Mesothelial cell of epicardium (in vitro differentiated cells): ENCODE measurements at places on chromosomes 2 and 18.

GRCh38 chr18:25233528-25234321 is 118.2 kb downstream of the ZNF521 start:
- peak overlapping the region; percentile 17 for H3K4me3 ChIP-seq
- H3K36me3 ChIP-seq = no peaks in the 10 kb centered on the region
- no peak overlapping the region for H3K27ac ChIP-seq
- DNase-seq = no peak
- H3K4me1 ChIP-seq = peaks cover 14% of the 10 kb centered on the region

DNA sequence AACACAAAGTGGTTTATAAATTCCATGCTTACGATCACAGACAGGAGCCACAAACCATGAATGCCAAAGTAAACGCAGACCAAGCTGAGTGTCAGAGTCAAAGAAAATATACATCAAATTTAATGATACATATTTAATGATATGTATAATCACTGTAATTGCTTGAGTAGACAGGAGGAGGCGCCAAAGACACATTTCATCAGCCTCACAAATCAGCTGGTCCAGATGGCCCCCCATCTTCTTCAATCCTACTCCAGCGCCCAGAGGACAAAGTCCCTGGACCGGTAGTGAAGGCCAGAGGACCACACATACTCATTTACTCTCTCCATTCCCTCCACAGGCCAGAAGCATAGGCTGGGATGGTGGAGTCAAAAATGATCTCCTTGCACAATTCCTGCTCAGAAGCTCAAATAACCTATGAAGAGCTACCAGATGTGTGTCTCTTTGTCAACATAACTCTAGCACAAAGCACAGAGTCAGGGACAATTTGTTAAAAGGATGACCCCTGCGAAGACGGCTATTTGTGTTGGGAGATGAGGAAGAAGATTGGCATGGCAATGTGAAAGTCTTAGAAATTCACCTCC is 149.3 kb upstream of the PGAP1 start:
- H3K4me1 ChIP-seq = peaks cover 12% of the 10 kb centered on the region
- no peak overlapping the region for H3K4me3 ChIP-seq
- H3K36me3 ChIP-seq = peaks cover 2% of the 10 kb centered on the region
- H3K27ac ChIP-seq = no peak overlapping the region
- no peak for DNase-seq
- H3K27me3 ChIP-seq = peaks cover 3% of the 10 kb centered on the region

- H3K36me3 ChIP-seq = peaks cover 5% of the 10 kb centered on the region
- no peak overlapping the region for H3K4me3 ChIP-seq
- no peak overlapping the region for H3K27ac ChIP-seq
- H3K4me1 ChIP-seq = peaks cover 3% of the 10 kb centered on the region
- H3K27me3 ChIP-seq = no peaks in the 10 kb centered on the region
- no peak for DNase-seq
Measured at GRCh38 chr2:135547311-135547710, 16.0 kb downstream of the R3HDM1 start.

DNA sequence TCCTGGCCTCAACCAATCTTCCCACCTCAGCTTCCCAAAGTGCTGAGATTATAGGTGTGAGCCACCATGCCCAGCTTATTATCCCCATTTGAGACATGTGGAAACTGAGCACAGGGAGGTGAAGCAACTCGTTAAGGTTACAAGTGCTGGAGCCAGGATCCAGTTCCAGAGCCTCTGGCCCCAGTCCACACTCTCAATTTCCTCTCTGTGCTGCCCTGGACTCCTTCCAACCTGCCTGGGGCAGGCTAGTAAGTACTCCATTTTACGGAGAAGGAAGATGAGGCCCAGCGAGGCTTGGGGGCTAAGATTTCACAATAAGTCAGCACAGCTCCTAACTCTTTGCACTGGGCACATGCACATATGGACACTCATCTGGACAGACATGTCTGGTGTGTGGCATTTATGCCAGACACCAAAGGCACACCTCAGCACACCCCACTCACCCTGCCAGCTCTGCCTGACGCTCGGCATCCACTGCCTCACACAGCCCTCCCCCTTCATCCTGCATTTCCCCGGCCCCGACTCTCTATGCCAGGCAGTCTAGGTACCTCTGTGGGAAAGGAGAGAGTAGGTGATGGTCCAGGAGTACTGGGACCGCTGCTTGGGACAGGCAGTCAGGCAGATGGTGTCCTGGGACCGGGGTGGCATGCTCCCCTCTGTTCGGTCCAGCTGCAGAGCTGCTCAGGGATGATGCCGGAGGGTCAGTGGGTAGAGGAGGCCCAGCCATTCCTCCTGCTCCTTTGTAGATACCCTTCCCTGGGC is 20.5 kb downstream of the CFAP65 start:
- H3K27ac ChIP-seq = no peak overlapping the region
- no peak for DNase-seq
- no peaks in the 10 kb centered on the region for H3K4me1 ChIP-seq
- no peaks in the 10 kb centered on the region for H3K36me3 ChIP-seq
- no peak overlapping the region for H3K4me3 ChIP-seq

GRCh38 chr18:31723639-31723989 is 37.1 kb downstream of the SLC25A52 start:
- no peak for DNase-seq
- H3K27ac ChIP-seq = no peak overlapping the region
- H3K4me3 ChIP-seq = no peak overlapping the region
- H3K27me3 ChIP-seq = no peaks in the 10 kb centered on the region
- H3K4me1 ChIP-seq = peaks cover 31% of the 10 kb centered on the region

DNA sequence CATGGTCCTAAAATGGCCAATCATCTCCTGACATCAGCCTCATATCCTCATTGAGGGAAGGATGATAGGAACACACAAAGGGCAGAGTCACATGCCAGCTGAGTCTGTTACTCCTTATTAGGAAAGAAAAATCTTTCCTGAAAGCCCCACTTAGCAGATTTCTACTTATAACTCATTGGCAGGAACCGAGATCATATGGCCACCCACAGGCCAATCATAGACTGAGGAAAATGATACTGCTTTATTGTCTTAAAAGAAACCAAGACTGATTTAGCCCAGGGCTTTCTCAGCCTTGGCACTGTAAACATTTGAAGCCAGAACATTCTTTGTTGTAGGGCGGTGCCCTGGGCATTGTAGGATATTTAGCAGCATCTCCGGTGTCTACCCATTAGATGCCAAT is 18.7 kb downstream of the GKN2 start:
- H3K4me3 ChIP-seq = no peak overlapping the region
- H3K27me3 ChIP-seq = peaks cover 13% of the 10 kb centered on the region
- no peak for DNase-seq
- H3K36me3 ChIP-seq = no peaks in the 10 kb centered on the region

DNA sequence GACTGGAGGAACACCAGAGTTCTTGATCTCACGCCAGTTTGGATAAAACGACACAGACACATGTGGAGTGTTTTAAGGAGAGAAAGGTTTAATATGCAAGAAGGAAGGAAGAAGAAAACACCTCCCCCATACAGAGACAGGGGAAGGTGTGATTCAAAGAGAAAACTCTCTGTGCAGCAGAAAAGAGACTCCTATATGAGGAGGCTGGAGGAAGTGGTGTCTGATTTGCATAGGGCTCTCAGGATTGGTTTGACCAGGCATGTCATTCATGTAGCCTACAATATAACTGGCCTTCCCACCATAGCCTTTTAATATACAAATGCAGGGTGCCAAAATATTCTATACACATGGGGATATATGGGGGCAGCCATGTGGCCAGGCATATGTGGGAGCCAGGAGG is 1386.5 kb downstream of the RPIA start:
- H3K4me3 ChIP-seq = no peak overlapping the region
- no peaks in the 10 kb centered on the region for H3K36me3 ChIP-seq
- no peaks in the 10 kb centered on the region for H3K27me3 ChIP-seq
- DNase-seq = no peak
- no peaks in the 10 kb centered on the region for H3K4me1 ChIP-seq

- H3K4me3 ChIP-seq = no peak overlapping the region
- no peaks in the 10 kb centered on the region for H3K36me3 ChIP-seq
- no peak overlapping the region for H3K27ac ChIP-seq
- peaks cover 6% of the 10 kb centered on the region for H3K27me3 ChIP-seq
- no peak for DNase-seq
Measured at GRCh38 chr2:85672456-85672855, 4.5 kb upstream of the SFTPB start.

DNA sequence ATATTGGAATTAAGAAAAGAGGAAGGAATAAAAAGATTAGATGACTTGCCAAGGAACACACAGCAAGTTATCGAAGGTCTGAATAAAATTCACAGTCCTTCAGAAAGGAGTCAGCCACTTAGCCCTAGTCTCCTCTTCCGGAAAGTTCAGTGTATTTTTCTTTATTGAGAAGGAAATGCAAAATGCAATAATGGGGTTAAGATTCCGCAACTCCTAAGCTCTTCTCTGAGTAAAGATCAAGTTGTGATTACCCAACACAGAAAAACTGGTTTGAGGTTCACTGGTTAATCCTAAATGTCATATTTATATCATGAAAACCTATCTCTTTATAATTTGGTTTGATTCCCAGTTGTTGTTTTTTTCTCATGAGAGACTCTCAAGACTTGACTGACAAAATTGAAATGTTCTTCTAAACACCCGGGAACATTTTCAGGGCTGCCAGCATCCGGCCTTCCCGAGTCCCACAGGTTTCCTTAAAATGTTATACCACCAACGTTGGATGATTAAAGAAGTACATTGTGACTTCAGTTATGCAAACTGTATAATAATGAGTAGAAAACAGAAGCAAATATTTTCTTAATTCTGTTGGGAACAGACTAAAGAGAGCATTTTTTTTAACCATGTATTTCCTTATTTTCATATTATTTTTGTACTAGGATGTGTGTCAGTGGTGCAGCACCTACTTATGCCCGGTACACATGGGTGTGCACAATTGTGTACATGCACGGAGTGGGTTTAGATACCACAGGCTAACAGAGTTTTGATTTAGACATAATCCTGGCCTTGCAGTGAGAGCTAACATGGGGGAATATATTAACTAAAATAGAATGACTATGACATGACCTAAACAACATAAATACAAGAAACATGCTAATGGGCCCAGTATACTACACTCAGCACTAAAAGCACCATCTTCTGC is 100.2 kb downstream of the STK39 start:
- H3K4me3 ChIP-seq = no peak overlapping the region
- H3K4me1 ChIP-seq = peaks cover 8% of the 10 kb centered on the region
- no peak overlapping the region for H3K27ac ChIP-seq
- DNase-seq = no peak

DNA sequence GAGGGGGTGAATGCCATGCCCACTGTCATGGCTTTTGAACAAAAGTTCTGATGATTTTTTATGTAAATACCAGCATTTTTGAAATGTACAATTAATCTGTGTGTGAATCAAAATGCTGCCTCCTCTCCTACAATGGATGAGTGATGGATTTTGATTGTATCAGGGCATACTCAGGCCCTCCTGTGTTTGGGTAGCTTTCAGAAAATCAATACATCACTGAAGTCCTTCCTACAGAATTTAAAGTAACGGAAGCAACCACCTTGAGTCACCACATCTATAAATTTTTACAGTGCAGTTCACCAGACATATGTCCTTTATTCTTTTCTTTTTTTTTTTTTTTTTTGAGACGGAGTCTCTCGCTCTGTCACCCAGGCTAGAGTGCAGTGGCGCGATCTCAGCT is 867.3 kb downstream of the EPHA4 start:
- H3K27ac ChIP-seq = no peak overlapping the region
- H3K27me3 ChIP-seq = no peaks in the 10 kb centered on the region
- H3K36me3 ChIP-seq = peaks cover 6% of the 10 kb centered on the region
- no peak for DNase-seq
- H3K4me1 ChIP-seq = peaks cover 18% of the 10 kb centered on the region
- no peak overlapping the region for H3K4me3 ChIP-seq

- no peaks in the 10 kb centered on the region for H3K4me1 ChIP-seq
- H3K4me3 ChIP-seq = no peak overlapping the region
- no peaks in the 10 kb centered on the region for H3K27me3 ChIP-seq
- DNase-seq = no peak
Measured at GRCh38 chr2:46056541-46056940, 240.7 kb upstream of the EPAS1 start.

DNA sequence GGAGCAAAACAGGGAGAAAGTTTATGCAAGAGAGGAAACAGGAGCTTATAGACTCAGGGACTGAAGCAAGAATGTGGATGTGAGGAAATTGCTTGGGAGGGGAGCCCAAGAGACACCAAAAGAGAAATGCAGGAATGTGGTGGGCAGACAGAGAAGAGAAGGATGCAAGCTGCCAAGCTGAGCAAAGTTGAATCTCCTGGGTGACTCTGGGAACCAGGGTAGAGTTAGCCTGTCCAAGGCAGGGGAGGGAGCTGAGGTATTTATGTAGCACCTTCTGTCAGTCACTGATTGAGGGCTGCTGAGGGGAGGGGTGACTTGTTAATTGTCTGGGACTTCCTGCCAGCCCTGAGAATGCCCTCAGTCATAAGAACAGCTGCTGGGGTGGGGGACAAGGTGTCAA is 464.3 kb downstream of the NBAS start:
- H3K27ac ChIP-seq = no peak overlapping the region
- H3K4me3 ChIP-seq = no peak overlapping the region
- peaks cover 6% of the 10 kb centered on the region for H3K4me1 ChIP-seq
- DNase-seq = no peak
- no peaks in the 10 kb centered on the region for H3K36me3 ChIP-seq
- H3K27me3 ChIP-seq = no peaks in the 10 kb centered on the region

- H3K36me3 ChIP-seq = peaks cover 2% of the 10 kb centered on the region
- H3K27ac ChIP-seq = no peak overlapping the region
- no peak overlapping the region for H3K4me3 ChIP-seq
- no peak for DNase-seq
Measured at GRCh38 chr2:231039294-231039664, 2.0 kb downstream of the C2orf72 start.

DNA sequence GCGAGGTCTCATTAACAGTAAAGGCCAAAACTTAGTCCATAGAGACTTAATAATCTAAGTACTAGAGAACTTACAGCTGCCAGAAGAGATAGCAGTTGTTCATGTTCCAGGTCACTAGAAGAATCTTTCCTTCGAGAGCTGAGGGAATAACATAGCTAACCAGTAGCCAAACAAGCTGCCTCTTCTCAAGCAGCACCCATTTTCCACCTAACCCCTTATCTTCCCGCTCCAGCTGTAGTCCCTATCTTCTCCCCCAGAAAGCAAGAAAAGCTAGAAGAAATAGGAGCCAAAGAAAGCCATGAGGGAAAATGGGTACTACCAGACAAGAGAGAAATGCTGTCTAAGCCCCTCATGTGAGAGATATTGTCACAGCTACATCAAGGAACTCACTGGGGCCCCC is 24.0 kb downstream of the SULT1C4 start:
- no peak overlapping the region for H3K4me3 ChIP-seq
- no peak overlapping the region for H3K27ac ChIP-seq
- H3K4me1 ChIP-seq = no peaks in the 10 kb centered on the region
- no peaks in the 10 kb centered on the region for H3K27me3 ChIP-seq
- DNase-seq = no peak
- H3K36me3 ChIP-seq = peaks cover 6% of the 10 kb centered on the region

- no peak overlapping the region for H3K4me3 ChIP-seq
- no peak overlapping the region for H3K27ac ChIP-seq
- peaks cover 7% of the 10 kb centered on the region for H3K4me1 ChIP-seq
- no peak for DNase-seq
Measured at GRCh38 chr2:236341721-236342120, 77.5 kb upstream of the ASB18 start.

GRCh38 chr2:1586923-1587840 is 157.1 kb downstream of the PXDN start:
- no peaks in the 10 kb centered on the region for H3K27me3 ChIP-seq
- H3K4me1 ChIP-seq = peaks cover 44% of the 10 kb centered on the region
- H3K36me3 ChIP-seq = no peaks in the 10 kb centered on the region
- H3K27ac ChIP-seq = no peak overlapping the region
- H3K4me3 ChIP-seq = no peak overlapping the region

- no peak overlapping the region for H3K27ac ChIP-seq
- H3K27me3 ChIP-seq = no peaks in the 10 kb centered on the region
- peaks cover 9% of the 10 kb centered on the region for H3K4me1 ChIP-seq
- no peak overlapping the region for H3K4me3 ChIP-seq
- H3K36me3 ChIP-seq = no peaks in the 10 kb centered on the region
- no peak for DNase-seq
Measured at GRCh38 chr18:3380384-3380961, 69.5 kb upstream of the TGIF1 start.
